ENCODE measurements at places on chromosomes 6 and 20.

DNA sequence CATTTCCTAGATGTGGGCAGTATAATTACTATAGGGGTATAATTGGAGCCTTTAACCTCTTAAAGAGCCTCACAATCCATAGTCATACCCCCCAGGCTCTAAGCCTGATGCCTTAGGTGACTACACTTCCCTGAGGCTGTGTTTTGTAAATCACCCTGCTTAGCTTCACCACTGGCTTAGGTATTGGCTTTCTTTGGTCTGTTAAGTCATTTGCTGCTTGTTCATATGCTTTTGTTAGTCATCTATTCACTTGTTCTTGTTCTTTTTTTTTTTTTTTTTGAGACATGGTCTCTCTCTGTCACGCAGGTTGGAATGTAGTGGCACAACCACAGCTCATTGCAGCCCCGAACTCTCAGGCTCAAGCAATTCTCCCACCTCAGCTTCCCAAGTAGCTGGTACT lies 26.7 kb downstream of the KAT14 start:
- DNase-seq = no peak

- no peak for DNase-seq
These were observed 26.9 kb downstream of the BFSP1 start for GRCh38 chr20:17504066-17504897.

DNA sequence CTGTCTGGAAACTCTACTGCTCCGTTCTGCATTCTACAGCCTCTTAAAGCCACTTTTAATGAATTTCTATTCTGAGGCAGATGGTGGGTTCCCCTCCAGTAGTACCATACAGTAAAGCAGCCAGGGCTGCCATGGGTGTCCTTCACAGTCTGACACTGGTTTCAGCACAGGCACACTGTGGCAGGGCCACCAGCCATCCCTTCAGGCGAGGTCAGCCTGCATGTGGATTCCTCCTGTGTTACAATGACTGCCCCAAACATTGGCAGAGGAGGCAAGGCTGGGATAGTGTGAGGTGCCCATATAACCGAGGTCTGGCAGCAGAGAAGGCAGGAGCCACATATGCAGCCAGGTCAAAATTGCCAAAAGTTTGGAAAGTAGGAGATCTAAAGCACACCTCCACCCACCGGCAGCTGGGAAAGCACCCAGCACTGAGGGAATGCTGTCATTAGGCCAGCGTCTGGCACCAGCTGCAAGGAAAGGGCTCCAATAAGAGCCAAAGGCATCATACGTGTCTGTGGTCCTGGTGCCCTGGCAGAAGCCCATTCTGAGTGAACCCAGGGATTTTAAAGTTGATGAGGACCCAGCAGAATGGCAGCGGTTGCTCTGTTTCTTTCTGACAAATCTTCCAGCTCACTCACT lies 24.0 kb downstream of the STK35 start:
- no peak for DNase-seq

GRCh38 chr6:25175681-25176080 lies 103.5 kb upstream of the CARMIL1 start:
- no peak for DNase-seq

DNA sequence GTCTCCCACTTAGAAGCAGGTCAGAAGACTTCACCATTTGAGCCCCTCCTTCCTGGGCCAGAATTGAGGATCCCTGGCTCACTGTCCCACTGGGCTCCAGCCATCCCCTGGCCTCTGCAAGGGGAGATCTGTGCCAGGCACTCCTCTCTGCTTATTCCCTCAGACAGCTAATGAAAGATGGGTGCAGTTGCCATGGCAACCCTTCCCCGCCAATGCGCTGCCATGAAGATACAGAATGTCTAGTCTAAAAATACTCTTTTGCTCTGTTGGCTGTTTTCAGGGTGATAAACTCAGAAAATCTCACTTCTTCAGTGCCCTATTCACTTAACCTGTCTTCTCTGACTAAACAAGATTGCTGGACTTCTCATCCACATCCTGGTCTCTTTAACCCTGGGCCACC lies 13.6 kb upstream of the TTLL2 start:
- no peak for DNase-seq

- no peak for DNase-seq
These were observed 78.0 kb upstream of the CENPW start for GRCh38 chr6:126261792-126262421.

- DNase-seq = no peak
These were observed 58.0 kb downstream of the DOP1A start for GRCh38 chr6:83125425-83125824.

All from stimulated activated CD4-positive, alpha-beta T cell treated with anti-CD3 and anti-CD28 coated beads, Interleukin-4, amount 100 ng/mL, for 4 hours (primary cell).